ENCODE measurements at places on chromosomes 3 and 15. TPM values are rescaled to one million over a fixed set of nuclear protein-coding genes. Genes with fewer than 3 reads are reported as not detected.

GRCh38 chr3:120765830-120766493, 23.4 kb downstream of the GTF2E1 start:
- DNase-seq, result no peak
- no peaks in the 10 kb centered on the region for H3K4me1 ChIP-seq
- no peak overlapping the region for H3K4me3 ChIP-seq
- H3K36me3 ChIP-seq, result no peaks in the 10 kb centered on the region
- no peak overlapping the region for H3K27ac ChIP-seq

DNA sequence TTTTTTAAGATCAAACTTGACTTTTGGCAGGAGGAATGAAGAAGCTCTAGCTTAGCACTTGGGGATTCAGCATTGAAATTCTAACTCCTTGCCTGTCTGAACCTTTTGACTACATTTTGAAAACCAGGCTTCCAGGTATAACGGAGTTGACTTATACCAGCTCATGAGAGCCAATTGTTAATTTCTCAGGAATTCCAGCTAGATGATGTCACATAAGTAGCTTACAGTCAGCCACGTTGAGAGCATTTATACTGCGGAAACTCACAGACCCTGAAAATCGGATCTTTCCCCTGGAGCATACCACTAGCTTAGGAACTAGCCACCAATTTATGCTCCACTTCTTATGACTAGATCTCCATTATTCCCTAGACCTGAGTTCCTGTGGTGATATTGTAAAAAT, 321.4 kb upstream of the DPH6 start:
- DNase-seq, result no peak
- no peaks in the 10 kb centered on the region for H3K27me3 ChIP-seq
- no peak overlapping the region for H3K4me3 ChIP-seq

MYO5C gene
- 0.33 TPM for total RNA-seq

ABI3BP gene
- total RNA-seq, result not detected

All from T-cell (primary cell).